ENCODE measurements at places on chromosomes 6 and 20.

DNA sequence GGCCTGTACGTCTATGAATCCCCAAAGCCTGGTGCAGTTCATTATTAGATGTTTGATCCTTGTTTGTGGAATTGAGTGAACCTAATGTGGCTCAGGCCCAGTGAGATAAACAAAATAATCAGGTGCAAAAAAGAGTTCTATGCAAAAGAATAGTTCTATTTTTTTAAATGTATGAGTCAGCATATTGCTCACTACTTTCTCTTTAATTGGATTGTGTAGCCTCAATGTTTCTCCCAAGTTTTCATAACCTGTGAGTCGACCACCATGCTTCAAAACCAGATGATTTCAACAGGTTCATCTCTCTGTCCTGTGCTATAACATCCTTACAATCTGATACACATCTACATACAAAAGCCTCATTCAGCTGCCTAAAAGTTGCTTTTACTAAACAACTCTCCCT is 116.5 kb upstream of the HDAC2 start:
- no peak for DNase-seq

GRCh38 chr6:39693206-39693605 is 32.0 kb downstream of the KIF6 start:
- DNase-seq = no peak

DNA sequence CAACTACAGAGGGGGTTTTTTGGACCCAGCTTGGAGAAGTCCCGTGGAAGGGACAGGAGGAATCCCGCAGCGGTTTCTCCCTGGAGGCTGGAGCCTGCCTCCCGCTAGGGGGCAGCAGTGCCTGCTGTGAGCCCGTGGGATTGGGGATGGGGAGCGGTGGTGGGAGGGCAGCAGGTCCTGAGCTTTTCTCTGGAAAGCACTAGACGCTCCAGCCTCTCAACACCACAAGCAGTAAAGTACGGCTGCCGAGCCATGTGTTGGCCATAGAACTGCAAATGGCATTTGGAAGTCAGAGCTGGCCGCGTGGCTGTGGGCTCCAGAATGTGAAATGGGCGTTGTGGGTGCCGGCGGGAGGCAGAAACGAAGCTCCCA is 47.8 kb downstream of the GMPR start:
- DNase-seq = peak; percentile 41

DNA sequence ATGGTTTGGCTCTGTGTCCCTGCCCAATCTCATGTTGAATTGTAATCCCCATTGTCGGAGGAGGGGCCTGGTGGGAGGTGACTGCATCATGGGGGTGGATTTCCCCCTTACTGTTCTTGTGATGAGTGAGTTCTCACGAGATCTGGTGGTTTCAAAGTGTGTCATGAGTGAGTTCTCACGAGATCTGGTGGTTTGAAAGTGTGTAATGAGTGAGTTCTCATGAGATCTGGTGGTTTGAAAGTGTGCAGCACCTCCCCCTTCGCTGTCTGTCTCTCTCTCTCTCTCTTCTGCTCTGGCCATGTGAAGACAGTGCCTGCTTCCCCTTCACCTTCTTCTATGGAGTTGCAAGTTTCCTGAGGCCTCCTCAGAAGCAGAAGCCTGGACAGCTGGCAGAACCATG is 87.6 kb downstream of the MYLK4 start:
- DNase-seq = no peak

- no peak for DNase-seq
These were observed 104.7 kb downstream of the JARID2 start for GRCh38 chr6:15350386-15351083.

- DNase-seq = no peak
These were observed 13.1 kb downstream of the DNPH1 start for GRCh38 chr6:43216200-43216599.

DNA sequence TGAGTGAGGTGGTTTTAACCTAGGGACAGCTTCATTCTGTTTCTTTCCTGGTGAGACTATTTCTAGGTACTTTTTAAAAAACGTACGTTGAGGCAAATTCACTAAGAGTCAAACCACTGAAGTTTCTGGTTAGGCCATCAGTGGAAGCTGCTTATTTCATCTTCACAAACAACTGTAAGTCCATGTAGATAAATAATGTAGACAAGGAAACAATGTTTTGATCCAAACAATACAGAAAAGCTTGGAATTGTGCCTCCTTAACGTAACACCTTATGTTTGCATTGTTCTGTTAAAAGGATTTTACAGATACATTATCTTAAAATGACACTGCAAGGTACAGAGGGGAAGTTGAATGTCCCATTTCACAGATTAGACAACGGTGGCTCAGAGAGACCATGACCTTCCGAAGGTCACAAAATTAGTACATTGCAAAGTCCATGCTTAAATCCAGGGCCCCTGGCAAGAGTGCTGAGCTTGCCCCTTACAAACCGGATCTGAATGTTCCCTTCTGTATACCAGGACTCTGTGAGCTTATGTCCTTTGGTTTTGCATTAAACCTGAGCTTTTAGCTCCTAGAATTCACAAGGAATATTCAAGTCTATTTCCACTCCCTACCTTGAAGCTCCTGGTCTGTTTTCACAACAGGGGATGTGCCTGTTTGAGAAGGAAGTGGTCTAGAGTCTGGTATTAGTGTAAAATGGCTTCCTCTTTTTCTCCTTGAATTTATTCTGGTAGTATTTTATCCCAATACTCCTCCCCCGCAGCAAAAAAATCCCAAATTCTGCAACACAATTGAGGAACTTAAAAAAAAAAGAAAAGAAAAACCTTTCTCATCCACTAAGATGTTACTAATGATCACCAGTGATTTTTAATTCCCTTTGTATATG is 28.9 kb upstream of the ZNF217 start:
- DNase-seq = no peak

- DNase-seq = no peak
These were observed 60.9 kb upstream of the TULP1 start for GRCh38 chr6:35573495-35574110.

DNA sequence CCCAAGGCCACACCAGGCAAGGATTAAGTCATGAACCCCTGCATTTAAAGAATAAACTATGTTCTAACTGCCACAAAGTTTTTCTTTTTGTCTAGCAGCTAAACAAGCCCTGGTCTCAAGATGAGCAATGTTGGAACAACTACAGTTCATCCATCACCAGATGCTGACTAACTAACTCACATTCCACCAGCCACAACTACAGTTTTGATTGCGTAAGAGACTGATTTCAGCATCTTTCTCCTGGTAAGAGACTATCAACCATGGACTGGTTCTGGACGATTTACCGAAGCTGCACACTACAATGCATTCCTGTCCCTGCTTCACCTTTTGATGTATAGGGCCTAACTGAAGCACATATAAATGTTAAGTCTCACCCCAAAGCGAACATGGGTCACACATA is 43.0 kb downstream of the F13A1 start:
- no peak for DNase-seq

DNA sequence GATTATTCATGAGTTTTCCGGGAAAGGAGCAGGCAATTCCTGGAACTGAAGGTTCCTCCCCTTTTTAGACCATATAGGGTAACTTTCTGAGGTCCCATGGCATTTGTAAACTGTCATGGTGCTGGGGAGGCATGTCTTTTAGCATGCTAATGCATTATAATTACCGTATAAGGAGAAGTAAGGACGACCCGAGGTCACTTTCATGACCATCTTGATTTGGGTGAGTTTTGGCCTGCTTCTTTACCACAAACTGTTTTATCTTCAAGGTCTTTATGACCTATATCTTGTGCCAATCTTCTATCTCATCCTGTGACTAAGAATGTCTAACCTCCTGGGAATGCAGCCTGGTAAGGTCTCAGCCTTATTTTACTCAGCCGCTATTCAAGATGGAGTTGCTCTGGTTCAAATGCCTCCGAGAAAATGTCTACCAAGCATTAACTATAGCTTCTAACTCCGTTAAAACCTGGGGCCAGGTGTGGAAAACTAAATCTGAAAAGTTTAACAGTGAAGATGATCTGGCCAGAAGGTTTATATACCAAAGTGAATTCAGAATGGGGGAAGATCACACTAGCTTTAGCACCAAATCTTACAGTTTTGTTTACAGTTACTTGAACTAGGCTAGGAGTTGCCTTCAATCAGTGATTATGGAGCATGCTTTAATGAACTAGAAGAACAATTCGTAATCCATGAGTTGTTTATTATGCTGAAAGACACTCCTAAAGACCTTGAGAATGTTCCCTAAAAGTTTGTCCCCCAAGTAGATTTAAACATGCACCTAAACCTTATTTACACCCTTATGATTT is 80.0 kb upstream of the TOP1 start:
- DNase-seq = no peak

DNA sequence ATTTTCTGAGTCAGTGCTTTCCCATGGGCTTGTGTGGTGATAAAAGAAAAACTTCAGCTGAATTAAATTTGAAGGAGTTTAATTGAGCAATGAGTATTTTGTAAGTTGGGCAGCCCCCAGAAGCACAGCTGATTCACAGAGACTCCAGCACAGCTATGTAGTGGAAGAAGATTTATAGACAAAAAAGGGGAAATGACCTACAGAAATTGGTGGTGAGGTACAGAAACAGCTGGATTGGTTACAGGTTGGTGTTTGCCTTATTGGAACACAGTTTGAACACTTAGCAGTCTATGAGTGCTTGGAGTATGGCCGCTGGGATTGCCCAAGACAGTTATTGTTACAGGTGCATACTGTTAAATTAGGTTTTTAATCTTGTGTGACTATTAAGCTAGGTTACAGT is 96.9 kb upstream of the PTPRK start:
- no peak for DNase-seq

DNA sequence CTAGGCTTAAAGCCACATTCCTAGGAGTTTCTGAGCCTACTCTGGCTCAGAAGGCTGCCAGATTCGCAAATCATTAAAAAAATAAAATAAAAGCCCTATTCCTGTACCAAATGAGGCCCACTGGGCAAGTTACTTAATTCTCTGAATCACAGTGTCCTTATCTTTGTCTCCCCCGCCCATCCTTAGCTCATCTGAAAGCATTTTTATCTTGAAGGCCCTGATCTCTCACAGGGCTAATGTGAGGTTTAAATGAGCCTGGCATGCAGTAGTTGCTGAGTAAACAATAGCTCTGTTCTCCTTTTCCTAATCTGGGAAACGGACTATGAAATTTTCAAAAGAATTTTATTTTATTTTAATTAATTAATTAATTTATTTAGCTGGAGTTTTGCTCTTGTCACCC is 2.1 kb upstream of the ZBTB12 start:
- no peak for DNase-seq

- no peak for DNase-seq
These were observed 166.1 kb upstream of the CST7 start for GRCh38 chr20:24782801-24783630.

DNA sequence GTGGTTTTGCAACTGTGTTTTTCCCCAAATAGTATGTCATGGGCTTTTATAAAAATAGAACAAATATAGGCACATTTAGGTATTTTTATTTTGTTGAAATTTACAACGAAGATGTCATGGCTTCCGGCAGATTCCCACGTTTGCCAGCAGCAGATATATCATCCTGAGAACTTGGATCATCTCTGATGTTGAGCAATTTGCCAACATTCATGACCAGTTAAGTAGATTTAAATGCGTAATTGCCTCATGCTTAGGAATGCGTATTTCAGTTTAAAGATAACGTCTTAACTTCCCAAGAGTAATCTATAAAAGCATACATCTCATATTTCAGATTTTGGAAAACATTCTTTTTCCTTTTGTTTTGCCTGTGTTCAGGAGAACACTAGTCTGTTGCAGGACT is 457.8 kb downstream of the QKI start:
- DNase-seq = no peak

DNA sequence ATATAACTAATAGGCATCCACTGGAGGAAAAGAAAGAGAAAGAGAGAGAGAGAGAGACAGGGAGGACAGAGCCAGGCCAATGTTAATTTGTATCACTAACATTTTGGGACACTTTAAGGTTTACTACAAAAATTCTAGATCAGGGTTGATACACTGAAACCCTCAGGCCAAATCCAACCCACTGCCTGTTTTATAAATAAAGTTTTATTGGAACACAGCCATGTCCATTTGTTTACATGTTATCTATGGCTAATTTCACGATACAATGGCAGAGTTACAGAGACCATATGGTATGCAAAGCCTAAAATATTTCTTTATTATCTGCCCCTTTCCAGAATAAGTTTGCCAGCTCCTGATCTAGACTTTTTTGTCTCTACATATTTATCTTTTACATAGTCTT is 263.9 kb downstream of the ZNF217 start:
- DNase-seq = no peak

DNA sequence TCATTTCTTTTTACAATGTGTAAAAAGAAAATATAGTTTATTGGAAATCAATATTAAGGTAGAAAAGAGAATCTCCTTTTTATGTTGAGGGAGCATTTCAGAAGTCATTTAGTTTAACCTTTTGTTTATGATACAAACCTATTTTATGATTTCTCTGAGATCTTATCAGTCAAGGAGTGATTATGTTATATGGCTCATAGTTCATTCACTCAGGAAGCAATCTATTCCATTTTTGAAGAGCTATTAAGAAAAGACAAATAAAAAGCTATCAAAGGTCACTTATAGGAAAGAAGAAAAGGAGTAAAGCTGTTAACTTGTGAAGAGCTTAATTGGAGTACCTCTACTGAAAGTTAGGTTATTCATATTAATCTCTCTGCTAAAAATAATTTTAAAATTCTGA is 526.6 kb upstream of the JAG1 start:
- no peak for DNase-seq

GRCh38 chr20:63752411-63753101 is 13.0 kb downstream of the SLC2A4RG start:
- DNase-seq = no peak

DNA sequence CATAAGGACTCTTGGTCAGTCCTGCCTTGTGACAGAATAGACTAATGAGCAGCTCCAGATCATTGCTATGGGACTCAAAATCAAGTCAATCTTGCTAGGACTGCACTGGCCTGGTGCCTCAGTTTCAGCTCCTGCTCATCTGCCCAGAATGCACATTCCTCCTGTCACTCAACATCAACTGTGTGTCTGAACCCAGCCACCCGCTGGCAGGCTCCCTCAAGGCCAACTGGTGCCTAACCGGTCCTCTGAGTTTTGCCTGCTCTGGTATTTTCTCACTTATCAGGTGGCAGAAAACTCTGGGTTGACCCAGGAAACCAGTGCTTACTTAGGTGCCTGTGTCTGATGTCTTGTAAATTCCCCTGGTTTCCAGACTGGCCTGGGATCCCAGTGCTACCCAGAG is 297.7 kb downstream of the DHX35 start:
- no peak for DNase-seq
